CD8-positive, alpha-beta memory T cell (primary cell): ENCODE measurements at places on chromosomes 7 and 10. TPM values are rescaled to one million over a fixed set of nuclear protein-coding genes. Genes with fewer than 3 reads are reported as not detected.
A peak's percentile ranks its signal among the peaks of the same experiment; 100 is the strongest.

DNA sequence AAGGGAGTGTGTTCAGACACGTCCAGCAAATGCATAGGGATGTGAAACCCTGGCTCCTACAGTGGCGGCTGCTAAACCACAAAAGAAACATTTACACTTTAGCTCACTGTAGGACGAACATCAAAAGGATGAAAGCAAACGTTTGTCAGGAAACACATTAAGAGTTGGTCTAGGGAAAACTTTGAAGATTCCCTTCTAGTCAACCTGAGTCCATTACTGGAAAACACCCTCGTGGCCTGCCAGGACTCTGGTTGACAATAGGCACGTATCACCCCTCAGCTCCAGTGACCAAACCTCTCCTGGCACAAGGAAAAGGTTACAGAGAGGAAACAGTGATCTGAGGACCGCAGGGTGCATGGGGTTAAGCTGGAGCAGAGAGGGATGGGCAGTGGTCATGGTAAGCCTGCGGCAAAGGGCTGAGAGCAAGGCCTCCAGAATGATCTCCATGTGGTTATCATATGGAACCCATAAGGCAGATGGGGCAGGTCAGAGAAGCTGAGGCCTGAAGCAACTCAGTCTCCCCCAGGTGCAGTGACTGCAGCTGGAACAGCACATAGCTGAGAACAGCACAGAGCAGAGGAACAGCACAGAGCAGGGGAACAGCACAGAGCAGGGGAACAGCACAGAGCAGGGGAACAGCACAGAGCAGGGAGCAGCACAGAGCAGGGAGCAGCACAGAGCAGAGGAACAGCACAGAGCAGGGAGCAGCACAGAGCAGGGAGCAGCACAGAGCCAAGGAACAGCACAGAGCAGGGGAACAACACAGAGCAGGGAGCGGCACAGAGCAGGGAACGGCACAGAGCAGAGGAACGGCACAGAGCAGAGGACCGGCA, 49.9 kb downstream of the CHST15 start:
- H3K4me3 ChIP-seq: no peak overlapping the region
- no peaks in the 10 kb centered on the region for H3K36me3 ChIP-seq
- no peaks in the 10 kb centered on the region for H3K27me3 ChIP-seq
- no peak overlapping the region for H3K27ac ChIP-seq

- H3K36me3 ChIP-seq: no peaks in the 10 kb centered on the region
- no peak overlapping the region for H3K27ac ChIP-seq
- no peak for DNase-seq
- H3K4me1 ChIP-seq: no peaks in the 10 kb centered on the region
Measured at GRCh38 chr10:80600256-80600655, 62.6 kb downstream of the SH2D4B start.

DNA sequence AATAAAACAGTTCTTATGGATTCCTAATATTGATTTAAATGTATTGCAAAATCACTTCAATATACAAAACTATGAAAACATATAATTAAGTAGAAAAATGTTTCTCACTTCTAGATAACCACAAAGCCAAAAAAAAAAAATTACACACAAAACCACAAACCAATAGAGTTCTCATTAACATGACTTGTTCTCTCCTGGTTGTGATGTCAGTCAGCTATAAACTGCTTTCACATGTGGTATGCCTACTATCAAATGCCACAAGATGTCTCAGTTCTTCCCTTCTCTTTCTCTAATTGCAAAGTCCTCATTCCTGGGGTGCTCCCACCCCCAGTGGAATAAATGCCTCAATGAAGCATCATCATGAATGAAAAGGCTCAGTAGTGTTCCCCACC, 16.6 kb downstream of the GNAI1 start:
- no peaks in the 10 kb centered on the region for H3K4me1 ChIP-seq
- H3K36me3 ChIP-seq: no peaks in the 10 kb centered on the region
- DNase-seq: peak; percentile 64
- no peaks in the 10 kb centered on the region for H3K27me3 ChIP-seq
- no peak overlapping the region for H3K27ac ChIP-seq

DNA sequence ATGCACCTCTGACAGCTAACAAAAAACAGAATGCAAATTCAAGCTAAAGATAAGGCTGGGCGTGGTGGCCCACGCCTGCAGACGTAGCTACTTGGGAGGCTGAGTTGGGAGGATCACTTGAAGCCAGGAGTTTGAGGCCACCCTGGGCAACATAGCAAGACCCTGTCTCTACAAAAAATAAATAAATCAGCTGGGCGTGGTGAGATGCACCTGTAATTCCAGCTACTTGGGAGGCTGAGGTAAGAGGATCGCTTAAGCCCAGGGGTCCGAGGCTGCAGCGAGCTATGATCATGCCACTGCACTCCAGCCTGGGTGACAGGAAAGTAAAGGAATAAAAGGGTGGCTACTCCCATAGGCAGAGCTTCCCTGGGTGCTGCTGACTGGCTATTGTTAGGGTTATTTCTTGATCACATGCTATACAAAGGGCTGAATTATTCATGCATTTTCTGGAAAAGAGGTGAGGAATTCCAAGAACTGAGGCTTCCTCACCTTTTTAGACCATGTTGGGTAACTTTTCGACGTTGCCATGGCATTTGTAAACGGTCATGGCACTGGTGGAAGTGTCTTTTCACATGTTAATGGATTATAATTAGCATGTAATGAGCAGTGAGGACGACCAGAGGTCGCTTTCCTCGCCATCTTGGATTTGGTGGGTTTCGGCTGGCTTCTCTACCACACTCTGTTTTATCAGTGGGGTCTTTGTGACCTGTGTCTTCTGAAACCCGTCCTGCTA, 6.9 kb upstream of the PSMG3 start:
- DNase-seq: no peak
- no peaks in the 10 kb centered on the region for H3K27me3 ChIP-seq
- peaks cover 9% of the 10 kb centered on the region for H3K4me1 ChIP-seq
- H3K4me3 ChIP-seq: no peak overlapping the region
- H3K36me3 ChIP-seq: no peaks in the 10 kb centered on the region
- H3K27ac ChIP-seq: no peak overlapping the region

DNA sequence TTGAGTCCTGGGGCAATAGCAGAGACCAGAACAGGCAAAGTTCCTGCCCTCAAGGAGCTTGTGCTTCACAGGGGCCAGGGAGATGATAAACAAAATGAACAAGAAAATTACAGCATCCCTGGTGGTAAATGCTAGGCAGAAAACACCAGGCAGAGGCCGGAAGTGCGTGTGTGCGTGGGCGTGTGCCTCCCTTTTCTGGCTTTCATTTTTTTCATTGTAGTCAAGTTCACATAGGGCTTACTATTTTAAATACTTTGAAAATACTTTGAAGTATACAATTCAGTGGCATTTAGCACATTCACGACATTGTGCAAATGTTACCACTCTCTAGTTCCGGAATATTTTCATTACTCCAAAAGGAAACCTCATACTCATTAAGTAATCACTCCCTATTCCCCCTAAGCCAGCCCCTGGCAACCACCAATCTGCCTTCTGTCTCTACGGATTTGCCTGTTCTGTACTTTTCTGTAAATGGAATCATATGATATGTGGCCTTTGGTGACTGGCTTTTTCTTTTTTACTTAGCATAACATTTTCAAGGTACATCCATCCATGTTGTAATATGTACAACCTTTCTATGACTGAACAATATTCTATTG, 88.1 kb upstream of the PDCD4 start:
- no peaks in the 10 kb centered on the region for H3K27me3 ChIP-seq
- H3K4me1 ChIP-seq: peaks cover 17% of the 10 kb centered on the region
- H3K4me3 ChIP-seq: no peak overlapping the region
- H3K36me3 ChIP-seq: no peaks in the 10 kb centered on the region

DNA sequence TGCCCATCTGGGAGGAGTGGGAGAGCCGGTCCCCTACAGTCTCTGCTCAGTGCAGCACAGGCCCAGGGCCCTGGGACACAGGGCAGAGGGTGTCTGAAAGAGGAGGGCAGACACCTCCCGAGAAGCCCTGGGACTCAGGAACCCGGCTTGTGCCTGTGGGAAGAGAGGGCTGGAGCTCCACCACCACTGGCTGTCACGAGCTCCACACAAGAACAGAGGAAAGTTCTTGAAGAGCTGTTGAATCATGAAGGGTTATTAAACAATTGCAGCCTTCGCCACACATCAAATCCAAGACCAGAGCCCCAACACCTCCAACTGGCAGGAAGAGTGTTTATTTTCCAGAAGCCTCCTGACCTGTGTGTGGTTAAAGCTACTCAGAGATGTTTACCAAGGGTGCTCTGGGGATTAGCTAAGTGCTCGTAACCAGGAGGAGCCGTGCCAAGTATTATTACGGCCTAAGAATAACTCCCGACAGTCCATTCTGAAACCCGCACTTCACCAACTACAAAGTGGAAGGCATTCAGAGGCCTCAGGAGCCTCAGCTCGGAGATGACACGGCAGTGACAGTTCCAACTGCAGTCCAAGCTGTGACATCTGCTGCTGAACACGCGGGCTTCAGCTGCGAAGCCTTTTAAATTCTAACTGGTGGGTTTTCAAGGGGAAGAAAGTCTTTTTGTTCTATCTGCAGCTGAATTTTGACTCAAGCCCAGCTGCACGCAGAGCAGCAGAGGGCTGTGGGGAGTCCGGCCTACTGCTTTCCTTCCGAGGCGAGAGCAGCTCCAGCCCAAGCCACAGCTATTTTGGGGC, 75.1 kb downstream of the MAD1L1 start:
- H3K27me3 ChIP-seq: no peaks in the 10 kb centered on the region
- no peak overlapping the region for H3K27ac ChIP-seq
- H3K4me3 ChIP-seq: no peak overlapping the region
- no peaks in the 10 kb centered on the region for H3K36me3 ChIP-seq
- H3K4me1 ChIP-seq: no peaks in the 10 kb centered on the region

- no peaks in the 10 kb centered on the region for H3K36me3 ChIP-seq
- DNase-seq: no peak
- no peak overlapping the region for H3K27ac ChIP-seq
- H3K4me3 ChIP-seq: no peak overlapping the region
- no peaks in the 10 kb centered on the region for H3K4me1 ChIP-seq
- no peaks in the 10 kb centered on the region for H3K27me3 ChIP-seq
Measured at GRCh38 chr7:125567686-125568085, 638.1 kb upstream of the POT1 start.

DNA sequence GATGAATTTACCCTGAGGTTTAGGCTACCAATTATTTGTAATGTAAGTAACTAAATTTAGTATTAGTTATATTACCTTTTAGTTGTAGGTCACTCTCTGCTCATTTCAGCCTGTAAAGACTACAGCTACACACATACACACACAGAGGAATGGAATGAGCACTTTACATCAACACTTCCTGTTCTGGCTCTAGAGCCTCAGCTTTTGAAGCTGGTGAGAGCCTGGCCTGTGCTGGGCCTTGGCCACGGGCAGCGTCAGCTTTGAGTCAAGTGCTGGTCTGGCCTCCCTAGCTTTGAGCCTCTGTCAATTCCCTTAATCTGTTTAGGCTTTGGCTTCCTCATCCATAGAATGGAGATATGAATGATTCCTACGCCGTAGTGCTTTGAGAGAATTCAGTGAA, 141.7 kb downstream of the EGFR start:
- no peaks in the 10 kb centered on the region for H3K4me1 ChIP-seq
- DNase-seq: no peak
- no peaks in the 10 kb centered on the region for H3K36me3 ChIP-seq
- H3K4me3 ChIP-seq: no peak overlapping the region
- H3K27me3 ChIP-seq: no peaks in the 10 kb centered on the region

DNA sequence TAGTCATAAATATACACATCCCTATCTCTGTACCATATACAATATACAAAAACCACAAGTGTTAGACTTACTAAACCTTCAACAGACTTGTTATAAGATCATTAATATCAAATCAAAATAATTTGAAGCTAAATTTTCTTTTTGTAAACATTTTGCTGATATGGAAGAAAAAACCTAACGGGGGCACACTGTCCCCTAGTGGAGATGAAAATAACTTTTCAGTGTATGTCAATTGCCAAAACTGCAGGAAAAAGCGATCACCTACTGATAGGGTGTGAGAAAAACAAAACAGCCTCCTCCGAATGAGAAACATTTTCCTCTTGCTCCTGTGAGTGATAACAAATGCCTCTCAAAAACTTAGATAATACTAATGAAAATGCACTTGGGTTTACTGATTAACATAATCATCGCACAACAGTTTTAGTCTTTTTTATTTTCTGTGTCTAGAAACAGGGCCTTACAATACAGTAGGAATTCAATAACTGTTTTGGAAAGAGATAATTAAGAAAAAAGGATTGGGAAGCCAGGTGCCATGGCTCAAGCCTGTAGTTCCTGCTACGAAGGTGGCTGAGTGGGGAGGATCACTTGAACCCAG, 322.7 kb downstream of the CRPPA start:
- no peak overlapping the region for H3K27ac ChIP-seq
- no peak overlapping the region for H3K4me3 ChIP-seq
- no peaks in the 10 kb centered on the region for H3K4me1 ChIP-seq
- DNase-seq: no peak

DNA sequence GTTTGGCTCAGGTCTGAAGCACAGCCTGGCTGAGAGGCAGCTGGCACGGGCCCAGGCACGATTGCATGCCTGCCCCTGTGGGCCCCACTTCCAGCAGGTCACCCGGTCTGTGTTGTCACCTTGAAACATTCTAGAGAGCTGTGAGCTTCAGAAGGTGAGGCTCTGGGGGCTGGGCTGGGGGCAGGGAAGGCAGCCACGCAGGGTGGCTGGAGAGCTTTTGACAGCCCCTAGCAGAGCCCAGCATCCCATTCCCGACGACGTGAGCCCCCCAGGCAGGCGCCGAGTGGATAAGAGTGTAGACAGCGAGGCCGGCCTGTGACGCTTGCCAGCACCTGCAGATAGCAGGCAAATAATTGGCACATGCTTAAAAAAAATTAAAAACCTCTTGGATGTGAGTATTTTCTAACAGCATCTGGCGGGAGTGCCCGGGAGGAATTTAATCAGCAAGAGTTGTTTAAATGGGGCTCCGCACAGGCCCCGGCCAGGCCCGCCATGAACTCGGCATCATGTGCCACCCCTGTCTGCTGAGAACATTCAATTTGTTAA, 212.0 kb upstream of the TBX20 start:
- no peak for DNase-seq
- no peak overlapping the region for H3K27ac ChIP-seq
- H3K27me3 ChIP-seq: no peaks in the 10 kb centered on the region
- H3K4me3 ChIP-seq: no peak overlapping the region

GRCh38 chr7:131947661-131948060, 391.2 kb upstream of the PODXL start:
- no peaks in the 10 kb centered on the region for H3K27me3 ChIP-seq
- no peak overlapping the region for H3K27ac ChIP-seq
- no peaks in the 10 kb centered on the region for H3K36me3 ChIP-seq
- DNase-seq: no peak
- no peak overlapping the region for H3K4me3 ChIP-seq

GRCh38 chr10:92747600-92747999, 57.8 kb downstream of the HHEX start:
- H3K36me3 ChIP-seq: no peaks in the 10 kb centered on the region
- H3K4me1 ChIP-seq: peaks cover 6% of the 10 kb centered on the region
- peak; percentile 5 for DNase-seq
- no peak overlapping the region for H3K4me3 ChIP-seq
- no peaks in the 10 kb centered on the region for H3K27me3 ChIP-seq

KCNMA1 gene
- 0.20 TPM for total RNA-seq

FGFBP3 gene
- total RNA-seq: 3.1 TPM

GNAT3 gene
- not detected for total RNA-seq

AKR1C2 gene
- not detected for total RNA-seq

FAM131B gene
- 2.4 TPM for total RNA-seq

ANKRD1 gene
- not detected for total RNA-seq

EPC1 gene
- 40.9 TPM for total RNA-seq

CYP2C8 gene
- total RNA-seq: not detected

AOAH gene
- 26.4 TPM for total RNA-seq

VWA2 gene
- not detected for total RNA-seq

PCDH15 gene
- total RNA-seq: not detected
